ENCODE measurements at places on chromosomes 11 and 22. TPM values are rescaled to one million over a fixed set of nuclear protein-coding genes. Genes with fewer than 3 reads are reported as not detected.

Gene CTTN
- 439 TPM for total RNA-seq

Gene BTG4
- not detected for total RNA-seq

Gene FAM181B
- not detected for total RNA-seq

Gene OR5P2
- total RNA-seq: not detected

Data from bronchial smooth muscle cell (primary cell).